M059J (cell line): ENCODE measurements at places on chromosomes 16 and 17. TPM values are rescaled to one million over a fixed set of nuclear protein-coding genes. Genes with fewer than 3 reads are reported as not detected.

Gene HIGD1B
- not detected in 2 replicates for total RNA-seq

Gene USP22
- total RNA-seq = 144 and 170 TPM in 2 replicates

Gene GINS3
- 26.3 and 27.1 TPM in 2 replicates for total RNA-seq

Gene FOXC2
- 0.49 and 2.0 TPM in 2 replicates for total RNA-seq

Gene WNT3
- total RNA-seq = 5.0 and 5.3 TPM in 2 replicates

Gene CDH3
- 3.1 and 3.9 TPM in 2 replicates for total RNA-seq

Gene MPP2
- 2.5 and 4.4 TPM in 2 replicates for total RNA-seq

Gene CDH5
- total RNA-seq = 0.05 TPM in 1 of 2 replicates, not detected in the other

Gene PRRT2
- total RNA-seq = 0.20 and 0.94 TPM in 2 replicates

Gene UBB
- 1,843 and 2,251 TPM in 2 replicates for total RNA-seq

Gene EPN3
- total RNA-seq = 0.74 TPM in 1 of 2 replicates, not detected in the other
